ENCODE measurements at places on chromosomes 13 and 19.

GRCh38 chr19:39867133-39867532 lies 21.0 kb upstream of the FBL start:
- DNase-seq = no peak

DNA sequence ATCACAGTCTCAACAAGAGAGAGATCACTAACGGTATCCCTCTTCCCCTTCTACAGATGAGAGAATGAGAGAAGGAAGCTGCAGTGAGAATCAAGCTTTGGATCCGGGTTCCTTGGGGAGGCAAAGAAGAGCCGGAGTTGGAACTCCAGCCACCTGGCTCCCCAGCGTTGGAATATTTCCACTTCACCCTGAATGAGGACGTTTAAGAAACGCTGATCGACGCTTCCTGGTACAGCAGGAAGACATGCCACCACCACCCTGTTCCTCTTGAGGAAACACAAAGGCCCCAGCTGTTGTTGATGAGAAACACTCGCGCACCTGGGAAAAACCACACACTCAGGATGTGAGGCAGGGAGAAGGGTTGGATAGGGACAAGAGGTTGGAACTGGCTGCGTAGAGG lies 11.3 kb upstream of the CACNG8 start:
- DNase-seq = no peak

GRCh38 chr19:30722186-30722585 lies 350.0 kb downstream of the ZNF536 start:
- no peak for DNase-seq

DNA sequence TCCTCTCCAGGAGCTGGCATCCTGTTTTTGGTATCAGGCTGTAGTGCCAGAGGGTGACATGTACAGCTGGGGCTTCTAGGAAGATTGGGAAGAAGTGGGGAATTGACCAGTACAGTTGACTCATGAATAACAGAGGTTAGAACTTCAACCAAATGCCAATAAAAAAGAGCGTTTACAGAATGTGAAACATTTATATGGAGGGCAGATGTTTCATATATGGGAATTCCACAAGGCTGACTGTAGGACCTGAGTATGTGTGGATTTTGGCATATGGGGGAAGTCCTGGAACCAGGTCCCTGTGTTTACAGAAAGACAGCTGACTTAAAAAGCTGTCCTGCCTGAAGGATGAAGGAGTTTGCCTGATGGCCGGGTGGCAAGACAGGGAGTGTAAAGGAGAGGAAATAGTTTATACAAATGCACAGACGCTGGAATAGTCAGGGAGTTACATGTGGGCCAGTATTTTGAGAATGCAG lies 5.2 kb downstream of the CHAMP1 start:
- no peak for DNase-seq

DNA sequence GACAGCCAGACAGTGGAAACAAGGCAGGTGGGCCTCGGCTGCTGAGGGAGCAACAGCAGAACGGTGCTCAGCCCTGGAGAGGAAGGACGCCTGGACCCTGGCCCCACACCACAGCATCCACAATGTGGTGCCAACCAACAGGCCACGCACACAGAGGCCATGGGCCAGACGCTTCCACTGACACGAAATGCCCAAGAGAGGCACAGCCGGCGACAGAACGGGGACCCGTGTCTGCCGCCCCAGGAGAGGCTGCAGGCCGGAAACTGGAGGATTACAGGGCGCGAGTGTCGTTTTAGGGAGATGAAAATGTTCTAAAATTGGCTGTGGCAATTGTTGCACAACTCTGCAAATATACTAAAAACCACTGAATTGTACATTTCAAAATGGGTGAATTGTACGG lies 69.7 kb downstream of the RASA3 start:
- no peak for DNase-seq

Data from NCI-H2227 treated with DMSO at 0.1 percent for 48 hours (cell line).